HCT116 (cell line): ENCODE measurements at places on chromosomes 12 and 14. TPM values are rescaled to one million over a fixed set of nuclear protein-coding genes. Genes with fewer than 3 reads are reported as not detected.

DNA sequence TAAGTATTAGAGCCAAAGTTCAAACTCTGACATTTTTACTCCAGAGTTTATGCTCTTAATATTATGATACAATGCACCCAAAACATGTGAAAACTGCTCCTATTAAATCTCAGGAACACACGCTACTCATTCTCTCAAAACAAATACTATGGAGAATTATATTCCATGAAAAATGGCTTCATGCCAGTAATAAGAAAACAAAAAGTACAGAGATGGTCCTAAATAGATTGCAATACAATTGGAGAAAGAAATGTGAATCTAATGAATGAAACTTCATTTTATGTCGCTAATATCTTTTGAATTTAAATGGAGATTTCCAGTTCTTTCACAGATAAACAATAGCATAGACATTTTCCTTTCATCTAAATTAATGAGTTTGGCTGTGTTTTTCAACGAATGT, 384.3 kb downstream of the ADAMTS20 start:
- no peaks in the 10 kb centered on the region for H3K4me1 ChIP-seq
- no peaks in the 10 kb centered on the region for H3K36me3 ChIP-seq
- no peak for DNase-seq
- no peaks in the 10 kb centered on the region for H3K27me3 ChIP-seq
- H3K27ac ChIP-seq: no peak overlapping the region

Gene SRSF5
- total RNA-seq: 258 TPM

Gene DPF3
- total RNA-seq: 0.27 TPM

DNA sequence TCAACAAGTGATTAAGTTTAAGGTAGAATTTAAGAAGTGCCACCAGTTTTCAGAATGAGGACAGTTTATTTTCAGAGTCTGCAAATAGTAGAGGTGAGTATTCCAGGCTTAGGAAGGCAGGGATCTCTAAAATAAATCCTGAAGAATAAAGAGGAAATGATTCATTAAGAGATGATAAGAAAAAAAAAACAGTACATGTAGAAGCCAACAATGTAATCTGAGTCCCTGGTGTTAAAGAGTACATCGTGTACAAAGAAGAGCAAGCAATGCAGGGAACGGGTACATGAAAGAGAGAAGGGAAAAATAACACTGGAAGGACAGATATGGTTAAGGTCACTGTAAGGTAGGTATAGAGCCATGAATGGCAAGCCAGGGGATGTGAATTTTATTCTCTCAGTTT, 95.2 kb upstream of the FOXG1 start:
- no peaks in the 10 kb centered on the region for H3K4me1 ChIP-seq
- no peaks in the 10 kb centered on the region for H3K27me3 ChIP-seq

GRCh38 chr14:68283378-68284123, 464.0 kb downstream of the RAD51B start:
- H3K27ac ChIP-seq: no peak overlapping the region
- no peaks in the 10 kb centered on the region for H3K27me3 ChIP-seq
- H3K36me3 ChIP-seq: no peaks in the 10 kb centered on the region
- H3K4me1 ChIP-seq: peaks cover 8% of the 10 kb centered on the region

DNA sequence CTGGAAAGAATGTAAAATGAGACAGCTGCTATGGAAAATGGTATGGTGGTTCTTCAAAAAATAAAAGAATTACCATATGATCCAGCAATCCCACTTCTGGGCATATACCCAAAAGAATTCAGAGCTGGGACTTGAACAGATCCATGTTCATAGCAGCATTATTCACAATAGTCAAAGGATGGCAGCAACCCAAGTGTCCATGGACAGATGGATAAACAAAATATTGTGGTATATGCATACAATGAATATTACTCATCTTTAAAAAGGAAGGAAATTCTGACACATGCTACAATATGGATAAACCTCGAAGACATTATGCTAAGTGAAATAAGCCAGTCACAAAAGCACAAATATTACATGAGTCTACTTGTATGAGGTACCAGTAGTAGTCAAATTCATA, 9.1 kb downstream of the RAB2B start:
- peaks cover 22% of the 10 kb centered on the region for H3K36me3 ChIP-seq
- no peak for DNase-seq
- no peak overlapping the region for H3K27ac ChIP-seq
- no peaks in the 10 kb centered on the region for H3K4me1 ChIP-seq

Gene EEF1AKMT3
- total RNA-seq: 5.0 TPM

Gene MIA2
- 31.1 TPM for total RNA-seq

GRCh38 chr14:82414853-82415539, 881.3 kb upstream of the SEL1L start:
- H3K27me3 ChIP-seq: no peaks in the 10 kb centered on the region
- H3K4me3 ChIP-seq: no peak overlapping the region
- H3K27ac ChIP-seq: no peak overlapping the region
- no peak for DNase-seq
- H3K4me1 ChIP-seq: no peaks in the 10 kb centered on the region
- no peaks in the 10 kb centered on the region for H3K36me3 ChIP-seq

Gene WDHD1
- total RNA-seq: 44.3 TPM
